Kidney (tissue), 22 donors: ENCODE measurements at places on chromosomes 2 and 18.

- DNase-seq, result no peak
Measured at GRCh38 chr2:128024816-128025215, 3.0 kb downstream of the SAP130 start.

DNA sequence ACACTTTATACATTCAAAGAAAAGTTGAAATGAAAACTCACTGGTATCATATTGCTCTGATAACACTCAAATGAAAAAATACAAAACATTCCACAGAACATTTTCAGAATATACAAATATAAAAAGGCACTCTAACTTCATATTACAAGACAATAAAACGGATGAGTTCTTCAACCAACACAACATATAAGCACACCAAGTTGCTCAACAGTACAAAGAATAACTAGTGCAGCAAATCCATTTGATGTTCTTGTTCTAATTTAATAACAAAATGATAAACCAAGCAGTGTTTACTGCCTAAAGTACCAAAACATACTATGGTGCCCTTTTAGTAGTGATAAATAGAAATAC is 60.8 kb upstream of the PGAP1 start:
- DNase-seq, result no peak

DNA sequence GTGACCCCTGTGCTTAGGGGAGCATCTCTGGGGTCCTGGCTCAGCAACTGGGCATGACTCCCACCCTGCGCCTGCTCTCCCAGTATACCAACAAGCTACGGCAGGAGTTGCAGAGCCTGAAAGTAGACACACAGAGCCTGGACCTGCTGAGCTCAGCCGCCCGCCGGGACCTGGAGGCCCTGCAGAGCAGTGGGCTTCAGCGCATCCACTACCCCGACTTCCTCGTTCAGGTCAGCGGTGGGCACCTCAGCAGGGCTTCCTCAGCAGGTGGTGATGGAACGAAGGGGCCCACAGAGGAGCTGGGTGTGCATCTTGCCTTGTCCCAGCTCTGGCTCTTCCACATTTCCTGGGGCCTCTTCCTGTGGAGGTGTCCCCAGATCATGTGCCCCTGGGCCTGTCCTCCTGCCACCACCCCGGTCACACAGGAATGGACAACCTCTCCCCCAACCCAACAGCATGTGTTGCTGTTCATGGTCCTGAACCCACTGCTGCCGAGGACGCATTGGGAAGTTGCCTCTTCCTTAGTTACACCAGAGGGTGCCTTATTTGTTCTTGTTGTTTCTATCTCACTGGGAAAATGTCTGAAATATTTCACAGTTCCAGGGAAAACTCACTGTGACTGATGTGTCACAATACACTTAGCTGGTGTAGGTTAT is 10.8 kb downstream of the PROM2 start:
- DNase-seq, result no peak

DNA sequence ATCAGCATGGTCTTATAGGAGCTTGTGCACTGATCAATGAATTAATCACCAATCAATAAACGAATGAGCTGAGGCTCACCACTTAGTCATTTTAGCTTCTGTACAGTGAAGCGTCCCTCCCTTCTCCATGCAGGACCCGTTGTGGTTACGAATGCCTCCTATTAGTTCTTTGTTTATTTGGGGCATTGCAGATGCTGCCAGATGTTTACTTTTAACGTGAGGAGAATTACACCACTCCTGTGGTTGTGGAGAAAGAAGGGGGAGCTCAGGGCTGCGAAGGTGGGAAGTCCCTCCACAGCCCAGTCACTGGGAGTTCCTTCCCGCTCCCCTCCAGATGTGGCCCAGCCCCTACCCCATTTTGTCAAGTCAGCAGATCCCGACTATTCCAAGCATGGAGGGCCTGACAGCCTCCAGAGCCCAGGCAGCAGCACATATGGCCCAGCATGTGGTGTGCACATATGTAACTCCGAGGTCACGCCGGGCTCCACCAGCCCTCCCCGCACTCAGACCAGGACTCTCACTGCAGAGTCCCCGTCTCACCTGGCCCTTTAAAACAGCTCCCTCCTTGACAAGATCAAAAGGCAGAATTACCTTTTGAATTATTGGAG is 20.9 kb downstream of the PKDCC start:
- no peak for DNase-seq

- DNase-seq, result peak; percentile 58
Measured at GRCh38 chr2:204110338-204110741, 173.8 kb downstream of the ICOS start.

- no peak for DNase-seq
Measured at GRCh38 chr18:39172695-39173421, 1607.3 kb upstream of the CELF4 start.

GRCh38 chr2:180656455-180656847 is 324.0 kb upstream of the UBE2E3 start:
- no peak for DNase-seq

GRCh38 chr2:25361261-25362048 is 19.7 kb upstream of the DNMT3A start:
- no peak for DNase-seq

GRCh38 chr2:63522950-63523349 is 65.3 kb downstream of the WDPCP start:
- DNase-seq, result no peak

DNA sequence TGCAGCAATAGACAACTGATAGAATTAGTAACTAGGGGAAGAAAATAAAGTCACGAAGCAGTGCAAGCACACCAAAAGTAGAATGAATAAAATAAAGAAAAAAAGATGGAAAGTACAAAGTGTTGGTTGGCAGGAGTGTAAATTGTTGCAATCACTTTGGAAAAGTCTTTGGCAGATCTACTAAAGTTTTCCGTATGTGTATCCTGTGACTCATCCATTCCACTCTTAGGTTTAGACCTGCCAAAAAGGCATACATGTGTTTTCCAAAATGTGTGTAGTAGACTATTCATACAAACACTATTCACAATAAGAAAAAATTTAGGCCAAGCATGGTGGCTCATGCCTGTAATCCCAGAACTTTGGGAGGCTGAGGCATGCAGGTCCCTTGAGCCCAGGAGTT is 282.1 kb upstream of the FSIP2 start:
- no peak for DNase-seq

GRCh38 chr2:120005834-120006521 is 6.9 kb upstream of the EPB41L5 start:
- DNase-seq, result no peak

- no peak for DNase-seq
Measured at GRCh38 chr2:221792971-221793521, 220.9 kb upstream of the EPHA4 start.
